ENCODE measurements at places on chromosomes 7 and 10. TPM values are rescaled to one million over a fixed set of nuclear protein-coding genes. Genes with fewer than 3 reads are reported as not detected.

NODAL gene
- not detected for polyA plus RNA-seq

DNA sequence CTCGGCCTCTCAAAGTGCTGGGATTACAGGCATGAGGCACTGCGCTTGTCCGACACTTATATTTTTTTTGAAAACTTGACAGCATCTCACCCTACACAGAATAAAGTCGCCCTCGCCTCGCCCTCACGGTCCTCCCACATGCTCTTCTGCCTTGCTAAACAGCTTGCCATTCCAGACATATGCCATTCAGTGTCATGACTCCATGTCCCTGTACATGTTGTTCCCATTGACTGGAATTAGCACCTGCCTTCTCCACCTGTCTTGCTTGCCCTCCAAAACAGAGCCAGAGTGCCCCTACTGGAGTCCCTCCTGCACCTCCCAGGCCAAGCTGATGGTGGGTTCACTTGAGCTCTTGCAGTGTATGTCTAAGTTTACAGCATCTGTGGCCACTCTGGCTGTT, 6.2 kb downstream of the NIPSNAP2 start:
- DNase-seq = no peak

DNA sequence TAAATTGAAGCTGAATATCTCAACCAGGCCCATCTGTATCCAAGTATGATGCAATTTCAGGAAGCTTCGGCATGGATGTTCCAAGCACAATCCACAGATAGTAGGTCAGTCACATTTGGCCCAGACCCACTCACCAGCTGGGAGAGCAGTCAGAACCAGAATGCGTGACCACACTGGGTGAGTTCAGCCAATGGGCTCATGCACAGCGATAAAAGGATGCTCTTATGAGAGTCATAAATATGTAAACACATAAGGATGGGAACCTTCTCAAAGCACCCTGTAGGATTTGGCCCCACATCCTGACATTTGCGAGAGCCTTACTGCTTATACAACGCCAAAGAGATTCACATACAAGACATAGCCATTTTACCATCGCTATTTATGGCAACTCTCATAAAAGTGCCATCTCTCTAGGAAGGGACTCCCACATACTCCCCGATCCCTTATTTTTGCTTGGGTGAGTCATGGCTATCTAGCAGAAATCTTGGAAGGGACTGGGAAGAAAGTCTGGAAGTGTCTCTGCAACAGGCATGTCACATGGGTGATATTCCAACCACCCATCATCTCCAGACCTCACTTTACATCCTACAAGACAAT, 3.0 kb downstream of the AFAP1L2 start:
- DNase-seq = no peak

- DNase-seq = peak; percentile 20
These were observed 25.7 kb downstream of the C7orf25 start for GRCh38 chr7:42886129-42886528.

- no peak for DNase-seq
These were observed 229.3 kb downstream of the IMMP2L start for GRCh38 chr7:111333010-111333409.

- DNase-seq = no peak
These were observed 37.4 kb upstream of the CALD1 start for GRCh38 chr7:134741907-134742635.

DNA sequence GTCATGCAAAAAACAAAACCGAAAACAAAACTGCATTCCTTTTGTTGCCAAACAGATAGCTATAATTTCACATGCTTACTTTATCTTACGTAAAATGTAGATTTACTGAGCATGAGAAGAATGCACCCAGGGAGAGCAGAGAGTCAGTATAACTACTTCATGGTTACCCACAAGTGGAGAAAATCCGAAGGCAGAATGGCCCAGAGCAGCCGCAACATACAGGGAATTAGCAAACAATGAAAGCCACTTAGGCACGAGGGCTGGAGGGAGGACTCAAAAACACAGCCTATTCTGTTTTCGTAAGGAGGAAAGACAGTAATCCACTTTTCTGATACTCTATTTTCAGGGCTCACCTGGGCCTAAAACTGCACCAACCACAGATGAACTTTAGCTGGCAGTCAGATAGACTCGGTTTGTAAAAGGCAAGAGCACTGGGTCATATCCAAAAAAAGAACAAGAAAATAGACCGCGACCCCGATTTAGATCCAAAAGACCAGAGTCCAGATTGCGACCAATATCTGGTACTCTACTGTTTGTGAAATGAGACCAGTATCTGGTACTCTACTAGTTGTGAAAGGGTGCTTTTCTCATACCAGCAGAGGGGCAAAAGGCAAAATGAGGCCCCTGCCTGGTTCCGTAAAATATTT, 1.3 kb downstream of the ITPRIP start:
- no peak for DNase-seq

GRCh38 chr10:114837690-114838089, 16.1 kb downstream of the FHIP2A start:
- DNase-seq = no peak

DNA sequence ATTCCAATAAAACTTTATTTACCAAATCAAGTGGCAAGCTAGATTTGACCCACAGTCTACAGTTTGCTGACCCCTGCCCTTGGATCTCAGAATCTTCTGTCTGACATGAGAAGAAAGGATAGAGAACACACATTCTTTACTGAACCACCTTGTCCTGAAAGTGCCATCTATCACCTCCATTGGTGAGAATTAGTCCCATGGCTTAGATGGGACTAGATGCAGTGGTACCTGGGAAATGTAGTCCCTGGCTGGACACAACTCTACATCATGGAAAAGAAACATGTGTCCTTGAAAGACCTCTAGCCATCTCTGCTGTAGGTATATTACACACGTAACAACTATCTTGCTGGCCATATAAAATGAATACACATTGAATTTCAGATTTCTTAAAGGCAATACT, 336.2 kb downstream of the LHFPL3 start:
- DNase-seq = no peak

Measured in A549 (cell line).